ENCODE measurements at places on chromosomes 2 and 18.

DNA sequence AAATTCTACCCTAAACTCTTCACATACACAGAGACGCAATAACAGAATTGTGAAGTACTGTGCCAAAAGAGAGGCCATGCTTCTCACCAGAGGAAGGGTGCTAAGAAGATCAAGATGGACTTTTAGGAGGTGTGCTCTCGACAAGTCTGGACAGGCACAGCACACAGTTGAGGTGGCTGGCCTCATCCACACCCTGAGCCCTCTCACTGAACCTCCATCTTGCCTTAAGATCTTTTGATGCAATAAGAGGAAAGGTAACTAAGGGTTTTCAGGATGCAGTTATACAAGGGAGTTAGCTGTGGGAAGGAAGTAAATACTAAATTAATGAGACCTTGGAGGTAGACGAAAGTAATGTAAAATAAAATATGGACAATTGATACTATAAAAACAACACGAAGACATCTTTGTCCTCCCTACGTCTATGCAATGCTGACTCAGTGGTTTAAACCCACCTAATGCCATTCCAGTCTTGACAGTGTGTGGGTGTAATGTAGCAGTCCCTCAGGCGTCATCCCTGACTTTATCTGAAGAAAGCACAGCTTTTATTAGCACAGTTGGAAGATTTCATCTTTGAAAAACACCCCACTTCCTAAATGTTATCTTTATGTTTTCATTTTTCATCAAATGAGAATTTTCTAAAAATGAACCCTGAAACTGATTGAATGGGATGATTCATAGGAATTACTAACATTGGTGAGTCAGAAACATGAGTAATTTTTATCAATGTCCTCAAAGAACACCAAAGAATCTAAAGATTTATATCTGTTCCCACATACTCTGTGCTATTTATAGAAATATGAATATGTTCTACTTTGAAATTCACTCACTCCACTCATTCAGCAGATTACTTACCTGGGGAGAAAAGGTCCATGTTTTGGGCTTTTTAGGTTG lies 34.0 kb upstream of the MALL start:
- no peak for DNase-seq

- DNase-seq, result no peak
Measured at GRCh38 chr18:73381699-73382036, 513.9 kb upstream of the NETO1 start.

DNA sequence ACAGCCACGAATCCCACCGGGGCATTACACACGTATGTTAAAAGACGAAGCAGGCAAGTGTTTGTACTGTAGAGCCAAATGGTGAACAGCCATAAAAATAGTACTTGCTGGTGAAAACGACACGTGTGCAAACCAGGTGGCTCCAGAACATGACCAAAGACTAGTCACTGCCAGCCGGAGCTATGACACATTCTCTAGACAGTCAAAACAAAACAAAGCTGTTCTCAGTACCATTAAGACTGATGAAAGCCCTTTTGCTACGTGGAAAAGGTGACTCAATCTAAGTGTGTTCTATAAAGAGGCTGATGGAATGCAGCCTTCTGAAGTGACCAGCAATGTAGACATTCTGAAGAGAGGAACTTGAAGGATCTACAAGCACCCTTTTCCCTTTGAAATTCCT lies 367.7 kb upstream of the NETO1 start:
- DNase-seq, result no peak

DNA sequence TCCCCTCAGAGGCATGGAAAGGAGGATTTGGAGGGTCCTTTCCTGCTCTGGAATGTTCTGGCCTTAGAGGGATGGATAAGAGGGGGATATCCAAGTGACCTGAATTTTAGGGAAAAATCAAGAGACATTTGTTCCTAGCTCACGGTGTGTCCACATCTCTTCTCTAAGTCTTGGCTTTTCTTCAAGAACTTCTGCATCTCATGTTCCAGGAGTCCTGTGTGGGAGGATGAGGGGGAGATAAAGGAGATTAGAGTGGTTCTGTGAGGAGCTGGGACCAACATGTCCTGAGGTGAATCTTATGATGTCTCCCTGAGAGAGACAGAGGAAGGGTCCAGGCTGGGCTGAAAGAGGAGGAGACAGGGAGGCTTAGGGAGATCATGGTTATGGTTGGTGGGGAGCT lies 11.7 kb downstream of the EMX1 start:
- DNase-seq, result no peak

- DNase-seq, result no peak
Measured at GRCh38 chr2:102009557-102009956, 17.8 kb downstream of the IL1R2 start.

DNA sequence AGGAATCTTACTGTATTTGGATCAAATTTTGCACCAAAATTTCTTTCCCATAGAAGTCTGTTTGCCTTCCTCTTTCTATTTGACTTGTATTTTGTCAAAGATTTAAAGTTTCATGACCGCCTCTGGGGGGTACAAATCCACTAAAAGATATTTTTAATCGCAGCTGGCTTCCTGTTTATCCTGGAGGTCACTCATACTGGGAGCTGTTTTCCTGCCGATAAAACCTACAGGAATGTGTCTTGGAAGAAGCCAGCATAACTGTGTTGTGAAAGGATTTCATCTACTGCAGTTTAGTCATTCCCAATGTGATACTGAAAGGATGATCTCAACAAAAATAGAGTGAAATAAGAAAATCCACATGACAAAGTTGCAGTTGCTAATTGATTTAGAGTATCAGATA lies 184.0 kb downstream of the RIT2 start:
- DNase-seq, result peak; percentile 4

DNA sequence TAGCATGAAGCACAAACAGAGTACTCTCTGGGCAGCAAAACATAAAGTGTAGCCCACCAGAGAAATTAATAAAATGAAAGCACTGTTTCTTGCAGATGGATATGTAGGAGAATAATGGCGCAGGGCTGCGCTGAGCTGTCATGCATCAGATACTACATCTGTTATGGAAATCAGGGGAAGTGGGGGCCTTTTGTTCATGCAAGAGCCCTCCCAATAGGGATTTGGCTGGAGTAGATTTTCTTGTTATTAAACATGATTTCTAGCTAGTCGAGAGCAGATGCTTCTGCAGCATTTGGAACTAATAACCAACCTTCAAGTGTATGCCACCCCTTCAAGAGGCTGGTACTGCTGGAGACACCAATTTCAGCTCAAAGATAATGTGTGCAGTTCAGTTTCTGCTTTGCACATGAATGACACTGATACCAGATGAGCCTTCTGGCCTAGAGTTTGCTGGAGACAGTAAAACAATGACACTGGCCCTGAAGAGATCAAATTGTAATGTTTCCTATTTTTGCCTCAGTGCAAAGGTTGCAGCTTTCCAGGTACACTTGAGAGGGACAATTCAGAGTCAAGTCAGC lies 58.0 kb downstream of the RND3 start:
- peak; percentile 49 for DNase-seq

- peak; percentile 21 for DNase-seq
Measured at GRCh38 chr18:9016633-9017166, 85.8 kb upstream of the NDUFV2 start.

GRCh38 chr2:240336820-240337427 lies 98.5 kb upstream of the GPC1 start:
- DNase-seq, result no peak

DNA sequence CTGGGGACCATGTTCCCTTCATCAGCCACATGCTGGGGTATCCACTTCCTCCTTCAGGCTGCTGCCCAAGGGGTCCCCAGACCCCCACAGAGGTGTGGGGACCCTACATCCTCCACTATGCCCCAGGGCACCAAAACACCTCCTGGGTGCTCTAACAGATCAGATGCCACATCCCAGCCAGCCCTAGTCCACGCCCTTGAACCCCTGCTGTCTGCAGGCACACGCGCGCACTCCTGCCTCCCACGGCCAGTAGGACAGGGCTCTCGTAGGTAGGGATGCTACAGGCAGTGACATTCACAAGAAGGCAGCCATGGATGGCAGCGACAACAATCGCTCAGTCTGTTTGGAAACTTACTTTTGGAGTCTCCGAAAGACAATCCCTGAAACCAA lies 3.0 kb upstream of the GPC1 start:
- no peak for DNase-seq

DNA sequence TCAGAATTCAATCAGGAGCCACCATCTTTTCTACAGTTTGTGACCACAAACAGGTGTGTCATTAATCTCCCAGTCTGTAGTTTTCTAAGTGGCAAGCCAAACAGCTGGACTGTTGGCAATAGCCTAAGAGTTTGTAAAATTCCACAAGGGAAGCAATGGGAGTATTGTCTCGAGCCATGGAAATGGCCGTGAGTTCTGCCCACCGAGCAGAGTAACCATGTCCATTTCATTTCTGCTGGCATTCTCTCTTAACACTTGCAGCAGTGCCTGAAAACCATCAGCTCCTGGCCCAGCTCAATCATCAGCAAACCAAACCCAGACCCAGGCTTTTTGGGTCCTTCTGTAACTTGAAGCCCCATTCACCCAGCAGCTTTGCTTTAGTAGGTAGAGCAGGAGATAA lies 387.8 kb upstream of the CDH7 start:
- DNase-seq, result peak; percentile 81

GRCh38 chr18:34697233-34697632 lies 12.9 kb upstream of the DTNA start:
- DNase-seq, result no peak

DNA sequence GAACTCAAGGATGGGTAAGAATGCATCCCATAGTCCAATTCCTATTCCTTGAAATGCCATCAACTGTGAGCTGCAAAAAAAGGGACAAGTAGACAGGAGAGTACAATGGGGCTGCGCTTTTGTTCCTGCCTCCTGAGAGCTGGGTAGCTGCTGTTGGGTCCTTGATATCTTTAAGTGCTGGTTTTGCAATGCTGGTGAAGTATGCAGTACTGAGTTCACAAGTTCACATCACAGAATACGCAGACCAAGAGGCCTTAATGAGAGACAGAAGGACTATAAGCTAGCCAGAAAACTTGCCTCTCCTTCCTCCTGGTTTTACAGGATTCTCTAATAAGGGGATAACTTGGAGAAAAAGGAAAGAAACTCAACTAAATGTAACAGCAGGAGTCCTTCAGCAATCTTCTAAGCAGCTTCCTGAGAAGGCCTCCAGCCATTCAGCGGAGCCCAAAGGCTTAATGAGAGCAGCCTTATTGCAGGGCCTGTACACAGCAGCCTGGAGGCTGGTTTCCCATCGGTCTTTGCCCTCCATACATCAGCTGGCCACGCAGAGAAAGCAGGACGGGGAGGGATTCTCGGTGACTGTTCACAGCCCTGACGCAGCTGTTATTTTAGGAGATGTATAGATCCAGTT lies 293.1 kb downstream of the CDCA7 start:
- no peak for DNase-seq

DNA sequence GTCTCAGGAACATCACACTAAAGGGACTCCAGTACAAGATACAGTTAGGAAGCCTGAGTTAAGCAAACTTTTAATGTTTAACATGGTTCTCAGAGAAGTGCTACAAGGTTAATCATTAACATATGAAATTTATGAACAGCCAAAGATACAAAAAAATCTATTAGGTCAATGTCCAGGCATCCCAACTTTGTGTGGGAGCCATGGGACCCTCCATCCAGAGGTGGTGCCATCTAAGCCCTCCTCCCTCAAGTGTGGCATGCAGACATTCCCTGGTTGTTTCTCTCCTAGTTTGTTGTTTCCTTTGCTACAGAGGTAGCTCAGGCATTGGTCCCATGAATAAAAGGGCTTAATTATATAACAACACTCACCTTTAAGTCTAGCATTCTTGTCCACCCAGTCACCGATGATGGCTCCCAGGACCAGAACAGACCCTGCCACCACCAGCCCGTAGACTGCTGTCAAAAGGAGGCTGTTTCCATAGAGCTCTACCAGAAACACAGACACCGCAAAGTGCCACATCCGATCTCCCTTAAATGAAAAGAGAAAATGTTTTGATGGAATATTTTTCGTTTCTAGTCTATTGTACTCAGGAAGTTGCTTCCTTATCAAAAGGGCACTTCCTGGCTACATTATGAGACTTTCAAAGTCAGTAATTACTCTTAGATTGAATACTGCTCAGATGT lies 5.7 kb downstream of the SLC40A1 start:
- no peak for DNase-seq

DNA sequence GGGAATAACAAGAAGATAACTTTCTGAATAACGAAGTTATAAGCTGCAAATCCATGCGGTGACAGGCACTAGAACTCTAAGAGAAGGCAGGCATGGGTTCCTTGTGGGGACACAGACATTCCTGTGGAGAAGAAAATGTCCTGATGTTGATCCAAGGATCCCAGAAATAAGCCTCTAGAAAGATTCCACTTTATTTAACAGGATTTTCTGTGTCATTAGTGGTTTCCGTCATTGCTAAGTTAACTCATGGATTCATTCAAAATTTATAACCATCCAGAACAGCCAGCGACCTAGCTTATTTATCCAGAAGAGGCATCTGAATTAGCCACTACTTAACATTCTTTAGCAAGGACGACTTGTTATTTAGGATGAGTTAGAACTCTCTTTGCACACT lies 10.0 kb upstream of the CD302 start:
- DNase-seq, result no peak

DNA sequence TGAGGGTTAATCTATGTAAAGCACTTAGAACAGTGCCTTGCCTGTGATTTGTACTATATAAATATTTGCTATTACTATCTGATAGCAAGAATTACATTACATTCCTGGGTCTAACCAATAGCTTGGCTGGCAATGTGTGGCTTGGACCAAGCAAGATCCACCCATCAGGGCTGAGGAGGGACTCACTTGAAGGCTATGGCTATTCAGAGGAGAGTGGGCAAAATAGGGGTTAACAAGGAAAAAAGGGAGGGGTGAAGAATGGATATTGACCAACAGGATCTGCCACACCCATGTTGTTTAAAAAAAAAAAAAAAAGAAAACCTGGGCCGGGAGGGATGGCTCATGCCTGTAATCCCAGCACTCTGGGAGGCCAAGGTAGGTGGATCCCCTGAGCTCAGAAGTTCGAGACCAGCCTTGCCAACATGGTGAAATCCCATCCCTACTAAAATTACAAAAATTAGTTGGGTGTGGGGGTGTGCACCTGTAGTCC lies 20.0 kb upstream of the TMBIM1 start:
- no peak for DNase-seq

GRCh38 chr2:138280999-138281695 lies 220.4 kb upstream of the SPOPL start:
- no peak for DNase-seq

GRCh38 chr2:187320846-187321245 lies 127.2 kb downstream of the CALCRL start:
- no peak for DNase-seq

DNA sequence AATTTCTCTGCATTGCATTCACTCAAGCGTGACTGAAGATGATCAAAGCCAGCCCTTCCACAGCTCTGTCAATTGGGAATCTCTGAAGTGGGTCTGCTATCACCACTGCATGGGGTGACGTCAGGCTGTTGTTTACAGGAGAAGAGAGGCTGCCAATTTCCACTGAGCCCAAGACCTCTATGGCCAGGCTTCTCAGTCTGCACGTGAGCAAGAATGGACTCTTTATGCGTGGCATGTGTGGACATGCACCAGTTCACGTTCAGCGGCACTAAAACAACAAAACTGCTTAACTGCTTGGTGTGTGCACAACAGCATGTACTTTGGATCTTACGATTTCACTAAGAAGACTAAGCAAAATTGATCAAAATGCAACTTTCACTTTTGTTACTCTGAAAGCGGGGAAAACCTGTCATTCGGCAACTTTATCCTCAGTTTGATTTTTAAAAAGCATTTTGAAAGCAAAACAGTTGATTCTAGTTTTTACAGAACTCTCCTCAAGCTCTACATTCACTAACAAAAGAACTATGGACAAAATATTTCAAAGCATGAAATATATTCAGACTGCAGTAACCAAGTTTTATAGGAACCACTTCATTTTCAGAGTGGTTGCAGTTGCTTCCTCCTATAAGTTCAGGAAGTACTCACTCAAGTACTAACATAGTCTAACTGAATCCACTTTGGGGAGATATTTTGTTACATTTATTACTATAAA lies 77.0 kb upstream of the SERTAD2 start:
- peak; percentile 78 for DNase-seq

Data from tongue (tissue), 3 donors.